B cell (primary cell): ENCODE measurements at places on chromosomes 2 and 18. TPM values are rescaled to one million over a fixed set of nuclear protein-coding genes. Genes with fewer than 3 reads are reported as not detected.

The CHN1 gene
- 0.79 and 1.0 TPM in 2 replicates for polyA plus RNA-seq

The CCDC121 gene
- polyA plus RNA-seq: 0.65 and 0.95 TPM in 2 replicates

The IL37 gene
- not detected in 2 replicates for polyA plus RNA-seq

The ZNF532 gene
- 47.4 and 58.2 TPM in 2 replicates for polyA plus RNA-seq

The VWA3B gene
- not detected in 2 replicates for polyA plus RNA-seq

The SPIRE1 gene
- 0.22 and 0.45 TPM in 2 replicates for polyA plus RNA-seq

The LCT gene
- 0.03 TPM in 1 of 2 replicates, not detected in the other for polyA plus RNA-seq

The CNNM3 gene
- polyA plus RNA-seq: 23.8 and 28.8 TPM in 2 replicates

The REG1B gene
- not detected in 2 replicates for polyA plus RNA-seq

The CCDC74B gene
- 0.48 and 1.1 TPM in 2 replicates for polyA plus RNA-seq

The EPAS1 gene
- 0.06 and 0.32 TPM in 2 replicates for polyA plus RNA-seq
